Hematopoietic multipotent progenitor cell treated with erythropoietin and hydrocortisone succinate and interleukin-3 and kit ligand, for 15 days (in vitro differentiated cells): ENCODE measurements at places on chromosomes 11 and 22.

GRCh38 chr22:29936186-29936585 lies 53.2 kb downstream of the MTMR3 start:
- no peak for DNase-seq

GRCh38 chr11:85590848-85591483 lies 36.2 kb downstream of the DLG2 start:
- DNase-seq: no peak

DNA sequence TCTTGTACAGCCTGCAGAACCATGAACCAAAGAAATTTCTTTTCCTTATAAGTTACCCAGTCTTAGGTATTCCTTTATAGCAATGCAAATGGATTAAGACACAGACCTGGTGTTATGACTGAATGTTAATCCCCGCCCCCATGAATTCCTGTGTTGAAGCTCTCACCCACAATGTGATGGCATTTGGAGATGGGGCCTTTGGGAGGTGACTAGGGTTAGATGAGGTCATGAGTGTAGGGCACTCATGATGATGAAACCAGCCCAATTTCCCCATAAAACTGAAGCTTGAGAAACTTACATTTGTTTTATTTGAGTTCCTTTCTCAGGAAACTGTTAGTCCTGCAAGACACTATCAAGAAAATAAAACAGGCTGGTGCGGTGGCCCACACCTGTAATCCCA lies 115.8 kb upstream of the THY1 start:
- DNase-seq: no peak

GRCh38 chr11:122253589-122254231 lies 137.7 kb upstream of the BLID start:
- no peak for DNase-seq
